ENCODE measurements at places on chromosomes 5 and 9.

DNA sequence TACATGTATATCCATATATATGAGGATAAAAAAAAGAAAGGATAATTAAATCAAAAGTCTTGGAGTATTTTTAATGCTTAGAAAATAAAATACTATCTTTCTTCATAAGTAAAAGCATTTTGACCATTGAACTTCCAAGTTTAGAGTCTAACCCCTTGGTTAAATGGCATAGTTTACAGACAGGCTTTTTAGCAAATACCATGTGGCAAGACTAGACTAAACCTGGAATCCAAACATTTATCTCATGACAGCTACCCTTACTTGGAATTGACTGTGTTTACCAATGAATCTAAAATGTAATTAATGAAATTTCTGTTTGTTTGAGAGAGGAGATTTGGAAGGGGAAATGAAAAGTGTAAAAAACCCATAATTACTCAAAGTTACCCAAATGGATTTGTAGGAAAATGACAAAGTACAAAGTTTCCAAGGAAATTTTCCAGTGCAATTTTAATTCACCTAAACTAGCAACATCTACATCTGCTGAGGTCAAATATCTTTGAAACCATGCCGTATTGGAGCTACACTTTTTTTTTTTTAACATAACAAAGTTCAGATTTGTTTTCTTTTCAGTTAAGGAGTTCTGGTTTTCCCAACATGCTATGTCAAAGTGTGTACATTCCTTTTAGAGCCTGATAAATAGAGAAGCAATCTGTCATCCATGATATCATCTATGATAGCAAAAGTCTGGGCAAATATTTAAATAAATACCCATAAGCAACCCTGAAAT, 272.1 kb upstream of the DAB2 start:
- DNase-seq: no peak

- peak; percentile 9 for DNase-seq
Observed at GRCh38 chr5:15463231-15463980, 36.6 kb upstream of the FBXL7 start.

DNA sequence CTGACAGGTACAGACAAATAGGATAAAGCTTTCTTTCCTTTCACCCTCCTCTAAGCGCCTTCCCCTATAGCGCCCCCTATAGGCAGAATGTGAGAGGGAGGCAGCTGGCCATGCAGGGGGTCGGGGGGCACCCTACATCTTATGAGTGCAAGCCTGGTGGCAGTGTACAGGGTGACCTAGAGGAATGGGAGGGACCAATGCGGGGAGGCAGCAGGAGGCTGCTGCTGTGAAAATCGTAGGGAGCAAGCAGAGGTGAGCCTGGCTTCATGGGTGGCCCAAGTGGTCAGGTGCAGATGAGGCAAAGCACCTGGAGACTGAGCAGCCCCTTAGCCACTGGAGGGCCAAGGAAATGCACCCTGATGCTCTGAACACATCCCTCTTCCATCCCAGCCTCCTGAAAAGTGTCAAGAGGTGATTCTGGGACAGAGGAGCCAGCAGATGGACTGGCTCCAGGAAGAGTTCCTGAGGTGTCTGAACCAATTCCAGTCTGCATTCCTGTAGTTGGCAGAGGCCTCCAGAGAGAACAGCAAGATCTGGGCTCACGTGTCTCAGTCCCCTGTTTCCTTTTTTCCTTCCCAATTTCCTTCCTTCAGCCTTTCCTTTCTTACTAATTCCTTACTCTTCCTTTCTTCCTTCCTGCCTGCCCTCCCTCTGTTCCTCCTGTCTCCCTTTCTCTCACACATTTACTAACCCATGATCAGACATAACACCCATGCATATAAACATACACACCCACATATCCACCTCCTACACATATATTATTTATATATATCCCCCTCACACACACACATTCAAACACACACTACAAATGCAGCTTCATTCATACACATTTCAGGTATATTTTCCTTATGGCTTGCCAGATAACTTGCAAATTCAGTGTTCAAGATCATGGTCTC, 32.8 kb upstream of the GALNT10 start:
- no peak for DNase-seq

DNA sequence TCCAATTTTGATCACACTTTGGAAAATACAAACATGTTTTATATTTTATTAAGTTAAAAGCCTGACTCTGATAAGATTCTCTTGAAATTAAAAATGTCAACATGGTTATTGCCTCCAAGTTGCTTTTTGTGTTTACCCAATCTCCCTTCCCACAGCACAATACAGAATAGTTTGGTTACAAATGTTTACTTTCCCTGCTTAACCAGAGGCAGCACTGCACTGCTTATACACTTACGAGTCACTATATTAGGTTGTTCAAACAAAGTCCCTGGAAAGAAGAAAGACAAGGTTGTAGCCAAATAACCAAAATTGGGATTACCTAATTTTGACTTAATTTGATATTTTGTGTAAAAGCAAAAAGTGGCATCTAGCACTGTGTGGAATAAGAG, 25.9 kb downstream of the SRFBP1 start:
- DNase-seq: no peak

GRCh38 chr5:6543346-6543730, 89.5 kb downstream of the NSUN2 start:
- no peak for DNase-seq

DNA sequence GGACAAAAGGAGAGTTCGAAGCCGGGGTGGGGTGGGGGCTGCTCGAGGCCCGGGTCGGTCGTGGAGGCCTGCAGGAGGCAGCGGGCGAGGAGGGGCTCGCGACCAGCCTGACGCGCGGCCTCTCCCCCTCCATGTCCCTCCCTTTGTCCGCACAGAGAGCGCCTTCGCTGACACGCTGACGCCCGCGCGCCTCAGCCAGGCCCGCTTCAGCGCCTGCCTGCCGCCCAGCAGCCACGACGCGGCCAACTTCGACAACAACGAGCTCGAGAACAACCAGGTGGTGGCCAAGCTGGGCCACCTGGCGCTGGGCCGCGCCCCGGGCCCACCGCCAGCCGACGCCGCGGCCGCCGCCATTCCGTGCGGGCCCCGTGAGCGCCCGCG, 42.2 kb downstream of the NEURL1B start:
- DNase-seq: no peak

GRCh38 chr9:113657765-113658544, 194.4 kb downstream of the RGS3 start:
- DNase-seq: peak; percentile 82

GRCh38 chr5:137960141-137960540, 70.9 kb downstream of the PKD2L2 start:
- no peak for DNase-seq

DNA sequence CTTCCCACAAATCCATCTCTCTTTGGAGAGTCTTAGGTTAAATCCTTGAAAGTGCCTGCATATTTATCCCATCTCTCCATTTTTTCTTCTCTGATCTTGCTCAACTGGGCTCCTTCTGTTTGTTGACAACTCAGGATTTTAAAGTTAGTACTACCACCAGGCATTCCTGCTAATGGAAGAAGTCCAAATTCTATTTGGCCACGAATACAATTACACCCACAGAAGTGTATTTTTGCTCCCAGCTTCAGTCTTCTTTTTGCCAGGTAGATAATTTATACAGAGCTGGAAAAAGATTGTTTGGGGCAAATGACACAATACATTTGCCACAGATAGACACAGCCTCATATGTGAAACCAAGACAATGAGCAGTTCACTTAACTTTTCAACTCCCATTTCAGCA, 74.8 kb downstream of the CETN3 start:
- no peak for DNase-seq
